ENCODE measurements at places on chromosomes 5 and 9.
A peak's percentile ranks its signal among the peaks of the same experiment; 100 is the strongest.

- DNase-seq, result peak; percentile 30
Measured at GRCh38 chr9:127035948-127036347, 86.5 kb downstream of the ANGPTL2 start.

DNA sequence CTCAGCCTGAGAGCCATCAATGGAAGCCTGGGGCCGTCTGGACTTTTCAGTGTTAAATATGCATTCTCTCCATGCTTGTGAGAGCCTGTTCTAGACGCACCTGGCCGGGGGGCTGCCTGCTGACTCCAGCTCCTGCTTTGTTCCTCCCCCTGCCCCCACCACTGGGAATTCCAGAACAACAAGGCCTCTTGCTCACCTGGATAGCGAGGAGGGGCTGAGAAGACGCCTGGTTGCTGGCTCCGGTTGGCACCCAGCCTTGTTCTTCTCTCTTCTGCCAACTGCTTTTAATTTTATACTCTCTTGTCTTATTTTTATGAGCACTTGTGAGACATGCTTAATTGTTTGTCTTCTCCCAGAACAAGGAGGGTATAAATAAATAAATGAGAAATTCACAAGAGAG is 15.0 kb upstream of the RAPGEF1 start:
- no peak for DNase-seq

- no peak for DNase-seq
Measured at GRCh38 chr9:137396227-137396626, 26.7 kb downstream of the EXD3 start.

- DNase-seq, result no peak
Measured at GRCh38 chr5:90899014-90899604, 340.5 kb downstream of the ADGRV1 start.

DNA sequence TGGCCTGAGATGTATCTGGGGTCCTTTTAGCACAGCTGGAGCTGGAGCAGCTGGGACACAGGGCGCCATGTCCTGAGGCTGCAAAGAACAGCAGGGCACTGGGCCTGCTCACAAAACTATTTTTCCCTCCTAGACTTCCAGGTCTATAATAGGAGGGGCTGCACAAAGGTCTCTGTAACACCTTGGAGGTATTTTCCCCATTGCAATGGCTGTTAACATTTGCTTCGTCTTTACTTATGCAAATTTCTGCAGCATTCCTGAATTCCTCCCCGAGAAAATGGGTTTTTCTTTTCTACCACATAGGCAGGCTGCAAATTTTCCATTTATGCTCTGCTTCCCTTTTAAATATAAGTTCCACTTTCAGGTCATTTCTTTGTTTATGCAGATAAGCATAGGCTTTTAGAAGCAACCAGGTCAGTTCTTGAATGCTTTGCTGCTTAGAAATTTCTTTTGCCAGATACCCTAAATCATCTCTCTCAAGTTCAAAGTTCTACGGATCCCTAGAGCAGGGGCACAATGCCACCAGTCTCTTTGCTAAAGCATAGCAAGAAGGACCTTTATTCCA is 130.8 kb downstream of the PCSK1 start:
- DNase-seq, result no peak

DNA sequence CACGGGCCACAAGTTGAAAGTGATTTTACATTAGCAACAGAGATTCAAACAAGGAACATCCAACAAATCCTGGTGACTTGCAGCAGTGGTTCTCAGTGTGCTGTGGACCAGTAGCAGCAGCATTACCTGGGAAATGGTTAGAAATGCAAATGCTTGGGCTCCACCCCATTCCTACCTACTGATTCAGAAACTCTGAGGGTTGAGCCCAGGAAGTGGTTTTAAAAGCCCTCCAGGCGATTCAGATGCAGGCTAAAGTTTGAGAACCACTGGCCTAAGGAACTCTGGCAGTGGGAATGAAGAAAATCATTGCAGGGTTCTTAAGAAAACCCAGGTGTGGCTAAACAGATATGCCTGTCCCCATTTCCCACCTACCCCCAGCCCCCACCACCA is 398.8 kb downstream of the ENC1 start:
- DNase-seq, result no peak

DNA sequence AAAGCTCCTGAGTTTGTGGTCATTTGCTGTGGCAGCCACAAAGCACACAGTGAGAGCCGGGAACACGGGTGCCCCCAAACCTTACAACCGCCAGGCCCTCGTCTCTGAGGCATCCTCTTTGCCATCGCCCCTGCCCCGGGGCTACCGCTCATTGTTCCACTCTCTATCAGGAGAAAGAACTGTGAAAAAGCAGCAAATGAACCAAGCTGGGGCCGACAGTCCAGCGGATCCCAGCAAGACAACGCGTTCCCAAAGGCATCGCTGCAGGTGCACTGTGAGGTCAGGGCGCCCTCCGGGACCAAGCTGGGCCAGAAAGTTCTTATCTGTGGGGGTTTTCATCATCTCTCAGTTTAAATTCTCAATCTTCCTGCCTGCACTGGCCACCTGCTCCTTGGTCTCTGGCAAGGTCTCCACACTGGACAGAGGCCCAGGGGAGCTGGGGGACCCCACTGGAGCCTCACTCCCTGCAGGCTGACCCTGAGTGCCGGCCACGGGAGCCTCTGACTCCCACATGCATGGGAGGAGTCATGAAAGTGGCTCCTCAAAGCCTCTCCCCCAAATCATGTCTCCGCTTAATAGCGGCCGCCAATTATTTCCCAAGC is 32.1 kb downstream of the VAV2 start:
- no peak for DNase-seq

All from left hindlimb (tissue), 1 donor.